C1 segment of cervical spinal cord (tissue), 14 donors: ENCODE measurements at places on chromosomes 1 and 21.

- no peak for DNase-seq
These were observed 27.9 kb downstream of the DOP1B start for GRCh38 chr21:36184545-36184944.

DNA sequence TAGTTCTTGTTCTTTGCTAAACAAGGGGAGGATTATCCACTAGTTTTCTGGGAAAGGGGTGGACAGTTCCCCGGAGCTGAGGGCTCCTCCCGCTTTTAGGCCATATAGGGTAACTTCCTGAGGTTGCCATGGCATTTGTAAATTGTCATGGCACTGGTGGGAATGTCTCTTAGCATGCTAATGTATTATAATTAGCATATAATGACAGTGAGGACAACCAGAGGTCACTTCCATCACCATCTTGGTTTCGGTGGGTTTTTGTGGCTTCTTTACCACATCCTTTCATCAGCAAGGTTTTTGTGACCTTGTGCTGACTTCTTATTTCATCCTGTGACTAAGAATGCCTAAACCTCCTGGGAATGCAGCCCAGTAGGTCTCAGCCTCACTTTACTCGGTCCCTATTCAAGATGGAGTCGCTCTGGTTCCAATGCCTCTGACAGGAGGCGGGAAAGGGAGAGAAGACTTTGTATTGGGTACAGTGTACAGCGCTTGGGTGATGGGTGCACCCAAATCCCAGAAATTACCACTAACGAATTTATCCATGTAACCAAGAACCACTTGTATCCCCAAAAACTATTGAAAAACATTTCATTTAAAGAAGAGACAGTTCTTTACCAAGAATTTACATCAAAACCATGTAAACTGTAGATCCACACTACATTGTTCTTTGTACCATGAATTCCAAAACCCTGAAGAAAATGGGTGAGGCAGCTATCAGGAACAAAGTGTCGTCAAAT lies 8.7 kb upstream of the SLC2A5 start:
- DNase-seq = no peak

- no peak for DNase-seq
These were observed 76.6 kb upstream of the EFHD2 start for GRCh38 chr1:15332952-15333715.

DNA sequence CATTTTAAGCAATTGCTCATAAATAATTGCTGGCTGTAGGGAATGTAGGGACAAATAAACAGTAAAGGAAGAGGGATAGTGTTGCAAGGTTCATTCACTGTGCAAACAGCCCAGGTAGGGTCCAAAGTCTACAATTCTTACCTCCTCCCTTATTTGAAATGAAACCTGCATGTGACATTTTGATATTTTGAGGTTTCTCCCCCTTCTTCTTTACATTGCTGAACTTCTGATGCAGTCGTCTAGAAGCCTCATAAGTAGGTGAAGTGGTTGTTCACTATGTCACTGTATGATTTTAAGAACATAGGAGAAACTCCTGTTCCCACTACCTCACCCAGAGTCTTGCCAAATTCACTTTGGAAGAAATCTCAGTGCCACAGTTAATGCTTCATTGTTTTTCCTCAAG lies 16.1 kb downstream of the F5 start:
- DNase-seq = no peak

GRCh38 chr1:17904290-17904689 lies 149.2 kb downstream of the ACTL8 start:
- DNase-seq = no peak

DNA sequence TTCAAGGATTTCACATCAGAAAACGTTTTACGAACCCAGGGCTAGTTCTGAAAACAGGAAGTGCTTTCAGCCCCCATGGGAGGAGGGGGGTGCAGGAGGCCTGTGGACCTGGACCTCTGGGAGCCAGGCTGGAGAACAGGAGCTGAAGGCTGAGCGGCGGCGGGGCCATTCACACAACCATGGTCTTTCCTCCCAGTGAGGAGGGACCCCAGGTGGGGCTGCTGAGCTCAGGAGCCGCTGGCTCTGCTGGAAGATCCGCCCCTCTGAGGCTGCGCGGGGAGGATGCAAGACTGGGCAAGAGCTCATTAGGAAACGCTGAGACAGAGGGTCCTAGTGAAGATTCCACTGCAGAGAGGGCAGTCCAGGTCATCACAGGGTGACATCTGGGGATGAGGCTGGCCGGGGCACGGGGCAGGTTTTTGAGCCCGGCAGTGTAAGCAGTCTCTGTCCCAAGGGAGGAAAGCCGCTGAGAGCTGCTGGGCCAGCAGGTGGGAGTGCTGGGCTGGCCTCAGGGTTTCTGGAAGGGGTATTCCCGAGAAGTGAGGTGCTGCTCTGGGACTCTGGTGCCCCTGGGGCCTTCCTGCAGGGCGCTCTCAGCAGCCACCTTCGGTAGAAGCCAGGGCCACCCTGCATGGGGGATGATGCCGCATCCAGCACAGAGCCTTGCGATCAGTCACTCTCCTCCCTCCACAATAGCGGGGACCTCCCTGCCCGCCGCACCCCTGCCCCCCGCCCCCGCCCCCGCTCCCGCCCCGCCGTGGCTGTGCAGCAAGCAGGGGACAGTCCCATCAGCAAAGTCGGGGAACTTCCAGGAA lies 7.5 kb downstream of the MX2 start:
- DNase-seq = no peak

DNA sequence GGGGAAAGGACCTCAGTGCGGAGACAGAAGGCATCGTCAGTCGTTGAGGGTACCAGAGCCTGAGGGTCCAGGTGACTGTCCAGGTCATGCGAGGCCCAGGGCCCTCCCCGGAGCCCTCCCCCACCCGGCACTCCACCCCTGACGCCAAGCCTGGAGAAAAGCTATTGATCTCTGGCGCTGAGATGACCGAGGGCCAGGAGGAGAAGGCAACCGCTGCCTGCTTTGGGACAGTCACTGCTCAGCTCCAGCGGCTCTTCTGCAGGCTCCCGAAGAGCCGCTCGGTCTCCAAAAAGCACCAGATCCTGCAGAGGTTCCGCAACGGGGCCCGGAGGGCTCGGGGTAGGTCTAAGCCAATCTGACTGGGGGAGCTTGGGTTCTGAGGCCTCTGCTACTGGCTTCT lies 10.9 kb downstream of the RASSF5 start:
- no peak for DNase-seq

DNA sequence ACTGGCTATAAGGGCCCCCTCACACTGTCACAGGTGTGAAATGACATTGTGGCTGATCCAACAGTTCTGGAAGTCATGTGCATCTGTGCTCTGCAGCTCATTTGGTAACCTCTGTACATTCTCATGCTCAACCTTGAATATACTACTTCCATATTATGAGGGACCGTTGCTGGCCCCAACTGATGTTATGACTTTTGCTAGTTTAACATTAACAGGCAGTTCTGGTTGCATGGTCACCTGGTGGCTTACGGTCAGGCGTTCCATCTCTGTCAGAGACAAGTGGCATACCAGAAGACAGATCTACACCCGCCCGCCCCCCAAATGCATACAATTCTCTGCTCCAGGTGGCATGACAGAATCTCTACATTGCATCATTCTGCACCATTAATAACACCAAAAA lies 6.0 kb upstream of the DIP2A start:
- no peak for DNase-seq

DNA sequence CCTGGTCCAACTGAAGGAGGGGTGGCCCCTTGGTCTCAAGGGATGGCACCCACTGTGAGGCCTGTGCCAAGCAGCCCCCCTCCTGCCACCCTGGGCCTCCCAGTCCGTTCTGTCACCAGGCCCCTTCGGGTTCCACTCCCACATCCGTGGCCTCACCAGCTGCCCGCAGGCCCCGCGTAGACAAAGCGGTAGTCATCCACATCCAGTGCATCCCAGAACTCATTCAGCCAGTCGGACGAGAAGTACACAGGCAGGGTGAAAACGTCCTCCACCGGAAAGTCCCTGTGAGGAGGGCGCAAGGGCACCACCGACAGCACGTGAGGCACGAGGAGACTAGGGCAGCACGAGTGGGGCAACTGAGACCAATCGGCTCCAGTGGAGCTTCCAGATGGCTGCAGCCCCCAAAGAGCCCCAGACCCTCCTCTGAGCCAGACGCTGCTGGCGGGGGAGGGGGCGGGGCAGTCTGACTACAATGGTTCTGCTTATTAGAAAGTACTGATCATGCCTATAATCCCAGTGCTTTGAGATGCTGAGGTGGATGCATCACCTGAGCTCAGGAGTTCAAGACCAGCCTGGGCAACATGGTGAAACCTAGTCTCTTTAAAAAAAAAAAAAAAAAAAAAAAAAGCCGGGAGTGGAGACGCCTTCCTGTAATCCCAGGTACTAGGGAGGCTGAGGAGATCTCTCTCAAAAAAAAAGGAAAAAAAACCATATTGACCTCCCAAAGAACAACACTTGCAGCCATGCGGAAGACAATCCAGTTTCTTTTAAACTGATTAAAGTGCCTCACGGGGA lies 1.2 kb downstream of the JMJD4 start:
- no peak for DNase-seq

DNA sequence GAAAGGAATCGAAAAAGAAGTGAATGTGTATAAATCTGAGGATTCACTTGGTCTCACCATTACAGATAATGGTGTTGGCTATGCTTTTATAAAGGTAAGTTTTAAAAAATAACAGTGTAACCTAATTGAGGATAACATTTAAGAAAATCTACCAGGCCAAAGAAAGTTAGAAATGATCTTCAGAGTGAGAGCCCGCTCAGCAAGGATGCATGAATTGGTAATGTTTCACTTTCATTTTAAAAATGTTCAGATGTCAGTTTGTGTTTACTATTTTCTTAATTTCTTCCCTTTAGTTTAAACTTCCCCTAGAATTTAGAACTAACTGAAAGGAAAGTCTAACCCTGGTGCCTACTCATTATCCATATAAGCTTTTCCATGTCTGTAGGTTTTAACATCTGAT lies 35.0 kb downstream of the GIPC2 start:
- DNase-seq = no peak

- DNase-seq = no peak
These were observed 21.2 kb upstream of the BRDT start for GRCh38 chr1:91928026-91928425.

GRCh38 chr21:42174173-42174572 lies 44.8 kb upstream of the ABCG1 start:
- no peak for DNase-seq

DNA sequence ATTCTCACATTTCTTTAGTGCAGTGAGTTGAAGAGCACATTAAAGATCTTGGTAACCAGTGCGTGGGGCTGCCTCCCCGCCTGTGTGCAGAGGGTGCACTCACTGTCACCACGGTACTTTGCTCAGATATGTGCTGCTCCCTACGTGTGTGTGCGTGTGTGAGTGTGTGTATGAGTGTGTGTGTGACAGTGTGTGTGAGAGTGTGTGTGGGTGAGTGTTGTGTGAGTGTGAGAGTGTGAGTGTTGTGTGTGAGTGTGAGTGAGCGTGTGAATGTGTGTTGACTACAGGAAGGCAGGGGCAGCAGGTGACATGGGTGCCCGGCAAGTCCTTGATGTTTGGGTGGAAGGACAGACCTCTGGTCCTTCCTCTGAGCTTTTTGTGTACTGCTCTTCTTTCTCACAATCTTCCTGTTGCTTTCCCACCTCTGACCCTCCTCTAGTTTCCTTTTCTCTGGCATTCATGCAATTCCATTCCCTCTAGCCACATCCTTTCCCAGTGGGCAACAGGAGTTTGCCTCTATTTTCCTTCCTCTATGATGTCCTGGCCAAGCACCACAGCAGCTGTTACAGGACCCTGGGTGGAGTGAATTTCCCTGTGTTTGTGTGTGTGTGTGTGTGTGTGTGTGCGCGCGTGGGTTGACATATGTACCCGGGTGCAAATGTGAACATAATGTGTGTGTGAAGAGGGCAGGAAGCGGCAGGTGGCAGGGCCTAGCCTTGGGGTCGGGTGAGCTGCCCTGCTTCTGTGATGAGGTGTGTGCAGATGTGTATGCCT lies 19.8 kb downstream of the LHX4 start:
- DNase-seq = no peak

GRCh38 chr1:156346636-156347035 lies 8.3 kb downstream of the TSACC start:
- no peak for DNase-seq

GRCh38 chr1:164731161-164731876 lies 172.3 kb downstream of the PBX1 start:
- no peak for DNase-seq

DNA sequence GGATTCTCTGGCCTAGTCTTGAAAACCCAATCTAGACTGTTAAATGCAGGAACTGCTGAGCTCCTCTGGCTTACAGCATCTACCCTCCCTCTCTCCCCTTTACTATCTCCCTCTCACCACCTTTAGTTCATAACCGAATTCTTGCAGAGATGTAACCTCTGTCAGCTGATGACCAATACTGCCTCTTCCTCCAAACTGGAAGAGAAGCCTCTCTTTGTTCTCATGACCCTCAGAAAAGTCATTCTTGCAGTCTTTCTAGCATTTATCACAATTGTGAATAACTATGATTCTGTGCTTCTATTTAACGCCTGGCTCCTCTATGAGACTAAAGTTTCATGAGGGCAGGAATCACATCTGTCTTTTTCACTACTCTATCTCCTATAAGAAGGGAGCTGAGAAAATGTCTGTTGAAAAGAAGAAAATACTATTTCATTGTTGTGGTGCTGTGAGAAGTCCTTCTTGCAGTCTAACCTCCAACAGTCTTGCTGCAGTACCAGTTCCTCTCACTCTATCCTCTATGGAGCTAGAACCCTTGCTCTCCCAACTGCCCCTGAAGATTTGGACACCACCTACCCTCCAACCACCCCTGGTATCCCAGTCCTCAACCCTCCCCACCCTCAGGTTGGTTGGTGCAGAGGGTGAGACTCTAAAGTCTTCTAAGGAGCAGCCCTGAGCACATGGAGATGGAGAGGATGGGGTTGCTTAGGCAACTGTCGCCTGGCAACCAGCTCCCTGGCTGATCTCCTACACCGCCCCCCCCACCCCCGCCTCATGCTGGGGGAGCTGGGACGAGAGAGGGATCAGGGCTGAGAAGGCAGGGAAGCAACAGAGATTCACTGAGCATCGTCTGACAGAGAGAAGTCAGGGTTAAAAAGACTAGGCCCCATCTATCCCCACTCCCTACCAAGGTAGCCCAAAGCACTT lies 13.9 kb downstream of the MEF2D start:
- DNase-seq = peak; percentile 63

DNA sequence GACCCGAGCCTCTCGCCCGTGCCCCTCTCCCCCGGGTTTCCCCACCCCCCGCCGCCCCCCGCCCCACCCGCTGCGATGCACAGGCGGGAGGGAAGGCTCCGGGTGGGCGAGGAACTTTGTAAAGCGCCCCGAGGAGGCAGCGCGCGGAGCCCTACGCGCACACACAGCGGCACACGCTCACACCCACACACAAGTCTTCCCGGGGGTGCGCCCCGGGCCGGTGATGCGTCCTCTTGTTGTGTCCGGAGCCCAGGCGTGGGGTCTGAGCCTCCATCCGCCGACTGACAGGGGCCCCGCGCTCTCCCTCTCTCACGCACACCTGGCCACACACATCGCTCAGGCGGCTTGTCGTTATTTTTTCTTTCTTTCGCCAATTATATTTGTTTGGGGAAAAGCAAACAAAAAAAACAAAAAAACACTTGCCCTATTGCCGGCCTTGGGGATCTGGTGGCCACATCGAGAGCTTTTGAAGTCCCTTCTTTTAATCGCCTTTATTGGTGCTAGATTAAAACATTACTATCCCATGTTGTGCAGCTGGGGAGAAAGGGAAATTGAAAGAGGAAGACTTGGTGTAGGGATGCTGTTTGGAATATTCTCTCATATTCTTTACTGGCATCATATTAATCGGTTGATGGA lies 770 bp downstream of the NTNG1 start:
- no peak for DNase-seq

GRCh38 chr1:39752703-39753102 lies 14.0 kb downstream of the PPIE start:
- no peak for DNase-seq
